ENCODE measurements at places on chromosomes 5 and 9.

- no peak for DNase-seq
Measured at GRCh38 chr9:69314547-69314946, 10.5 kb upstream of the ENTREP1 start.

DNA sequence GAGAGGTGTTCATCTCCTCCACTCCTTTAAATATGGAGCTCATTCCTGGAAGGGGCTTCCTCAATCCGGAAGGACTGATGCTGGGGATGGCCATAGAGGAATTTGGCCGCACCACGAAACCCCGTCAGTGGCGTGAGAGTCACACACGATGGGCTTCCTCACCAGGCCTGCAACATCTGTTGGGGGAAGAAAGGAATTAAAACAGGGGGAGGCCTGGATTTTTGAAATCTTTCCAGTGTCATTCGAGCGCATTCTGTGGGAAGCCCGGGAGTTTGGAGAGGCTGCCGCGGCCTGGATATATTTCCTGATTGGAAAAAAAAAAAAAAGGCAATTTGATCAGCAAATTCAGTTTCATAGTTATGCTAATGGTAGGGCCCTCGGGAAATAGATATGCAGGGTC lies 76.3 kb upstream of the ORM1 start:
- no peak for DNase-seq

- DNase-seq: no peak
Measured at GRCh38 chr5:68178579-68178978, 37.0 kb upstream of the PIK3R1 start.

DNA sequence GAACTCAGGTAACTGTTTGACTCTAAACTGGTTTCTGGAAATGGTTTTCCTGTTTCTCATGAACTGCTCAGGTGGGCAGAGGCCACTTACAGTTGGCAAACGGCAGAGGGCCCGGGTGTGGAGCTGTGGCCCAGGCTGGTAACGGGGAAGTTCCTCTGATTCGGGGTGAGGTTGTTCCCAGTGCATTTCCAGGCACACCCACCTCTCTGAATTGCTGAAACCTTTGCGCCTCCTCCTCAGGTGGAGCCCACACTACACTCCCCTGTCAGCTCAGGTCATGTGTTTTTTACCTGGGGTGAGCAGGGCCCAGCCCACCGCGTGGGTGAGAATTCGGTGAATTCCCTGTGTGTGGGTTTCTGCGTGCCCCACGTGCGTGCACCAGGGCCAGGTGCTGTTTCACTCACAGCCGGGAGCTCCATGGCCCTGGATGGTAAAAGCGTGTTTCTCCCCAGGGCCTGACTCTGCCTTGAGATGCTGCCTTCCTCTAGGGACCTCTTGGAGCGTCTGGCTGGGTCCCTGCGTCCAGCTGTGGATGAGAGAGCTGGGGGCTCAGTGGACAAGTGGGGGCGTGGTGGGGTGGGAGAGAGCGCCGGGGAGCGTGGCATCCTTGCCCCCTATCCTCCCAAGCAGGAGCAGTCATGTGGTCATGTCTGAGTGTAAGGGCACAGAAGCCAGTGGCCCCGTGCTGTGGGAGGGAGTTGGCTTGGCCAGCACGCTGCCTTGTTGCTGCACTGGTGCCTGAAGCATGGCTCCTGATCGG lies 33.5 kb upstream of the LPCAT1 start:
- no peak for DNase-seq

DNA sequence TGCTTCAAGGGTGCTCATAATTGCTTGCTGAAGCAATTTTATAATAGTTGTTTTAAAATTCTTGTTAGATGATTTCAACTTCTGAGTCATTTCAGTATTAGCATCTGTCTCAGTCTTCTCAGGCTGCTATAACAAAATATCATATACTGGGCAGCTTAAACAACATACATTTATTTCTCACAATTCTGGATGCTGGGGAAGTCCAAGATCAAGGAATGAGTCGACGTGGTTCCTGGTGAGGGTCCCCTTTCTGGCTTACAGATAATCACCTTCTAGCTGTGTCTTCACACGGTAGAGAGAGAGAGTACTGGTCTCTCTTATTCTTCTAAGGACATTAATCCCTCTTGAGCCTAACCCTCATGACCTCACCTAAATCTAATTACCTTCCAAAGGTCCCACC lies 160.4 kb downstream of the SIL1 start:
- DNase-seq: no peak

- no peak for DNase-seq
Measured at GRCh38 chr5:150503977-150504620, 3.8 kb upstream of the NDST1 start.

GRCh38 chr5:148882332-148882731 lies 55.9 kb downstream of the ADRB2 start:
- DNase-seq: no peak

- DNase-seq: no peak
Measured at GRCh38 chr9:79210541-79211243, 361.1 kb upstream of the TLE4 start.

DNA sequence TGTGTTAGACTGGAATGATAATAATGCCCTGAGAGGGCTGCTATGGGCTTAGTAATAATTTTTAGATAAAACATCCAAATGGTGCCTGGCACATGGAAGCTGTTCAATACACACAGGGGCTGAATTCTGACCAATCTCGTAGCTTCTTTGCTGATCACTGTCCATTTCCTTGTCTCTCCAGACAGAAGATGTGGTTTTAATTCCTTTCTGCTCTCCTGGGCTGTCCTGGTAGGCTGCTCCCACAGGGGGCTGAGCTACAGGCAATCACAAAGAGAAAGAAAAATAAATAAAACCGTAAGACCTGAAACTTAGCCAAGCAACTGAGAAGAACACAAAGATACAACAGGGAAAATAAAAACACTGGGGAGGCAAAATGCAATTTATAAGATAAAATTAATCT lies 136.5 kb downstream of the CDK5RAP2 start:
- no peak for DNase-seq

- no peak for DNase-seq
Measured at GRCh38 chr9:70576116-70576515, 161.7 kb upstream of the KLF9 start.

DNA sequence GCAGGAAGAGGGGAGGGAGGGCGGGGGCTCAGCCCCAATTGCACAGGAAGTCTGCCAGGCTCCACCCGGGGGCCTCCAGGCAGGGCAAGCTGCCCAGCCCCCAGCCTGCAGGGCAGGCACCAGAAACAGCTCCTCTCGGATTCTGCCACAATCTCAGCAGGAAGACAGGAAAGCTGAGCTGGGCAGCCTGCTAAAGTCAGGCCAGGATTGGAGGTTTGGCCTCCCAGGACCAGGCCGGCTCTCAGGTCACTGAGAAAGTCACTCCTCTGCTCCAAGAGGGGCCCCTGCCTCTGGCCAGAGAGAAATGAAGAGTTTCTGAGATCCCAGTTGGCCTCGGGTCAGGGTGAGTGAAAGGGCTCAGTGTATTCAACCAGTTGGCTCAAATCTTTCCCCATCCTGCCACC lies 54.6 kb upstream of the STXBP1 start:
- no peak for DNase-seq

DNA sequence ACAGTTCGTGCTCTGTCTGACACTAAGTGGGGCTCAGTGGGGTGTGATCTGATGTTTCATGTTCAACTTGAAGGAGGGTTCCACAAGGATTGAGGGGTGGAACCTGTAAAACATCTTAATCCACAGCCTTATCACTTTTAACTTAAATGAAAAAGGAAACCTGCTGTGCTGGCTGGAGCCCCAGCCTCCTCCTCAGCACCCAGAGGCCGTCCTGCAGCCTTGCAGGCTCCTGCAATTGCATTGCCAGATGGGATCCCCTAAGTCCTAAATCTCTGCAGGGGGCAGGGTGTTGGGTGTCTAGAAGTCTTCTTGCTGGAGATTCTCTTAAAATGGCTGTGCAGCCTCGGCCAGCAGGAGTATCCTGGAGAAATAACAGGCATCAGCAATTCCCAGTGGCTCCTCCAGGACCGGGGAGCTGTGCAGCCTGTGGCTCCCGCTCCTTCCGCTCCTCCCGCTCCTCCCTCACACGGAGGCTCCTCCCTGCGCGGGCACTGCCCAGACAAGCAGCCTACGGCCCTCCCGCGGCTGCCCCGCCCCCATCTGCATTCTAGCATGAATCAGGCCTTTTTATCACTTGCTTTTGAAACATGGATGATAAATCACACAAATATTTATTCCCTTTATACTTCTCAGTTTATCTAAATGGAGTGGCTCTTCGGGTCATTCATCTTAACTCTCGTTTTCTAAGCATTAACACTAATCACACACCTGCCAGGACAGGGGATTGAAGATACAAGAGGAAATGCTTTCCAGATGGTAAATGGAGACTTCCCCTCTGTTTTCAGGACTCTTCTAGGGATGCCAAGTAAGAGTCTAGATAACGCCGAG lies 131.0 kb downstream of the ADAMTS16 start:
- DNase-seq: no peak

- DNase-seq: no peak
Measured at GRCh38 chr5:41542183-41542582, 31.8 kb upstream of the PLCXD3 start.

GRCh38 chr5:56737002-56737621 lies 78.2 kb upstream of the MAP3K1 start:
- DNase-seq: no peak

DNA sequence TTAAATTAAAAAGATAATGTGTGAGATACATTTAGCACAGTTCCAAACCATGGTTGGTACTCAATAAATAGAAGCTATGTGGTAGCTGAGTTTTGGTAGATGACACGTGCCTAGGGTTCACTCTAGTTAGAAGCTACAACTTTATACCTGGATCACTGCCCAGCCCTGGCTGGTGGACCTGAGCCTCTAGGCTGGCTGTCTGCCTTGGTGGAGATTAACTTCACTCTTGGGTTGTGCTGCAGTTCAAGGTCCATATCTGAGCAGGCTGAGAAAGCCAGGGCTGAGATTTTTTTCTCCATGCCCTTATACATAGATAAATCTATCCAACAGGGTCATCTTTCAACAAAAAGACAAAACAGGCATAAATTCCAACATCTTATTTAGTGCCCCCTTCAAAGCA lies 44.6 kb upstream of the SPDL1 start:
- DNase-seq: no peak

Measured in esophagus squamous epithelium (tissue), 5 donors.